Activated T-cell treated with anti-CD3 and anti-CD28 coated beads, Interleukin-2, amount 50 U/mL, for 24 hours (primary cell): ENCODE measurements at places on chromosomes 4 and X.

- H3K4me1 ChIP-seq = peaks cover 64% of the 10 kb centered on the region
- DNase-seq = no peak
- H3K36me3 ChIP-seq = no peaks in the 10 kb centered on the region
- no peak overlapping the region for H3K27ac ChIP-seq
Observed at GRCh38 chrX:154310616-154311536, 15.3 kb downstream of the TKTL1 start.

DNA sequence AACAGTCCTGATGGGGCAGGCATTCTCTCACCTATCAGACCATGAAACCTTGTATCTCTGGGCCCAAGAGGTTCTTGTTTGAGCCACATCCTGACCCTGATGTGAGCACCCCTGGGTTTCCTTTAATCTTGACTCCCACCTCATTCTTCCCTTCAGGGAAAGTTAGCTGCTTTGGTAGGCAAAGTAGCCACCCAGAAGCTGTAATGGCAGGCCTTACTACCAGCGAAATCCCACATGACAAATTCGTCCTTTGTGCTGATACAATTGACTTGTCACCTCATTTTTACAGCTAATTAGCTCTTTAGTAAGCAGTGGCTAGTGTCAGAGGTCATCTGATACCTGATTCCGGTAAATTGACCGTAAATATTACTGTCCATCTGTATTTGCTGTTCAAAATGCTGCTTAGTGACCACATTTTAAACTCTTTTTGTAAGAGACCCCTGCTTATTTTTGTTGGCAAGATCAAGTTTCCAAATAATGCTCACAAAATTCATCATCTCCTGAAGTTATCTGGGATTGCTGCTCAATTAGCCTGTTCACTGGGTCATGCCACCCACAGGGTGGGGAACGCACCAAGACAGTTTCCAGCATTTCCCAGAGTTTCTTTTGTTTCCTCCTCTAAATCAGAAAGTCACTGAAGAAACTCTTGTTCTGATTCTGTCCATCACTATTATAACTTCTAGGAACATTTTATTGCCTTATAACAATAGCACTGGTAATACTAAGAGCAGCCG lies 329.7 kb downstream of the GPAT3 start:
- H3K4me1 ChIP-seq = no peaks in the 10 kb centered on the region
- H3K27me3 ChIP-seq = peaks cover 7% of the 10 kb centered on the region
- no peaks in the 10 kb centered on the region for H3K36me3 ChIP-seq
- H3K27ac ChIP-seq = no peak overlapping the region

- H3K4me1 ChIP-seq = no peaks in the 10 kb centered on the region
- no peak overlapping the region for H3K4me3 ChIP-seq
- no peaks in the 10 kb centered on the region for H3K36me3 ChIP-seq
- peaks cover 4% of the 10 kb centered on the region for H3K27me3 ChIP-seq
Observed at GRCh38 chrX:1833656-1834360, 218.9 kb downstream of the ASMT start.

GRCh38 chrX:14915596-14915995 lies 42.4 kb downstream of the MOSPD2 start:
- peaks cover 11% of the 10 kb centered on the region for H3K27me3 ChIP-seq
- no peak for DNase-seq
- H3K4me3 ChIP-seq = no peak overlapping the region
- H3K27ac ChIP-seq = no peak overlapping the region

DNA sequence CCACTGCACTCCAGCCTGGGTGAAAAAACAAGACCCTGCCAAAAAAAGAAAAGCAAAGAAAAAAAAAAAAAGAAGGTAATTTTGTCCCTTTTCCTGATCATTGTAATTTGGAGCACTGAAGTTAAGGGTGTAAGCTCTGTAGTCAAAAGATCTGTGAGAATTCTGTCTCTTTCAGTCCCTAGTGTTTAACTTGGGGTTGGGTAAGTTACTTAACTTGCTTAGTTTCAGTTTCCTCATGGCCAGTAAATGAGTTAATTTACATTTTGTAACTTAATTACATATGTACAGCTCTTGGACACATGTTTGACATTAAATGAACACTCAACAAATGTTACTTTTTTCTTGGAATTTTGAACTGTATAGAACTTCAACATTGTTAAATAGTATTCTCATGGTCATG lies 10.9 kb upstream of the UBE2K start:
- no peak for DNase-seq
- no peaks in the 10 kb centered on the region for H3K27me3 ChIP-seq
- H3K36me3 ChIP-seq = no peaks in the 10 kb centered on the region
- H3K27ac ChIP-seq = no peak overlapping the region
- no peaks in the 10 kb centered on the region for H3K4me1 ChIP-seq
- H3K4me3 ChIP-seq = no peak overlapping the region

GRCh38 chr4:26475716-26476115 lies 14.6 kb downstream of the CCKAR start:
- H3K4me1 ChIP-seq = no peaks in the 10 kb centered on the region
- no peak for DNase-seq
- no peaks in the 10 kb centered on the region for H3K36me3 ChIP-seq
- no peak overlapping the region for H3K4me3 ChIP-seq

DNA sequence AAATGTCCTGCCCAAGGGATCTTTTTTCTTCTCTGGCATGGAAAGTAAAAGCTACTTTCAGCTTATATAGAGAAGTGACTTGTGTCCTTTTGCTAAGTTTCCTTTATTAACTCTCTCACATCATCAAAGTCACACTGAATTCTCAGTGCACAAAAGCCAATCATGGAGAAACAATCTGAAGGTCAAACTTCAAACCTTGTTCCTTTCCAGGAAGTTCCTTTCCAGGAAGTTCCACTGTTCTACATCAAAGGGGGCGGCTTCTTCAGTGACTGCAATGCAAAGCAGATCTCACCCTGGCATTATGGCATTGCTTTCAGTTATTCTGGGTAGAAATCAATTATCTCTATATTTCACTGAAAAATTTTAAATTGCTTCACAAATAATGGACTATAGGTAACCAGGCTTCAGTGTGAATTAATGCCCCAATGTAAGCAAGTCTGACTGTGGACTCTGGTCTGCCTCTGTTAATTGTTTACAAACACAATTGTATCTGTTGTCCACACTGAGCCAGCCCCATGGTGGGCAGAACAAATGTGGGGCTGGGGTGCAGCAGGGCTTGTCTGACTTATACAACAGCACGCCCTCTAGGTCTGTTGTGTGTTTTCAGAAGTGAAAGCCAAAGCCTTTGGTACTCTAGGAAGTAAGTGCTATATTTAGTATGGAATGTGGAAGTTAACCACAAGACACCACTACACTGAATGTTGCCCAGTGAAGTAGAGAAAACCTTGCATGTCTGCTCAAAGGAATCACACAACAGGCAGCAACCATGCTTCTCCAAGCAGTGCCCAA lies 98.8 kb downstream of the CDS1 start:
- H3K36me3 ChIP-seq = no peaks in the 10 kb centered on the region
- peaks cover 8% of the 10 kb centered on the region for H3K4me1 ChIP-seq
- H3K27me3 ChIP-seq = peaks cover 4% of the 10 kb centered on the region
- H3K27ac ChIP-seq = no peak overlapping the region

- no peak overlapping the region for H3K27ac ChIP-seq
- H3K4me1 ChIP-seq = no peaks in the 10 kb centered on the region
- no peaks in the 10 kb centered on the region for H3K27me3 ChIP-seq
- no peak overlapping the region for H3K4me3 ChIP-seq
- DNase-seq = no peak
Observed at GRCh38 chr4:124032035-124032434, 635.4 kb downstream of the SPRY1 start.

DNA sequence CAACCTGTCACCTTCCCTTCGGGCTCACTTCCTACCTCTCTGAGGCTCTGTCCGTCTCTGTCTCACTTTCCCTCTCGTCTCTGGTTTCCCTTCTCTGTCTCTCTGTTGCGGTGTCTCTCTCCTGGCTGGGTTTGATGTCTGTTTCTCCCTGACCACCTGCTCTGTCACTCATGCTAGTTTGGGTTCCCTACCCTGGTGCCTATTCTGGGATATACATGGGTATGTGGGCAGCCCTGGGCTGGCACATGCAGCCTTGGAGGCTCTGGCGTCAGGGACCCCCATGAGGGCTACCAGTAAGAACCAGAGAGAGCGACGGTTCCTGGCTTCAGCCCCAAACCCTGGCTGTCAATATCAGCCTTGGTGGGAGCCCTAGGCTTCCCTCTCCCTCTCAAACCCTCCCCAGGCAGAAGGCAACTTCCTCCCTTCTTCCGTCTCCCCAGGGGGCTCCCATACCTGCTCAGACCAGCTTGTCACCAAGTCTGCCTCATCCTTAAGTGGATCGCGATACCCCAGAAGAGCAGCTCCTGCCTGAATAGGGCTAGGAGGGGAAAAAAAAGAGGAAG lies 314 bp downstream of the DNASE1L1 start:
- DNase-seq = no peak
- H3K27ac ChIP-seq = peak overlapping the region; percentile 75

- H3K4me1 ChIP-seq = no peaks in the 10 kb centered on the region
- H3K27me3 ChIP-seq = no peaks in the 10 kb centered on the region
- H3K27ac ChIP-seq = no peak overlapping the region
Observed at GRCh38 chr4:170529748-170530722, 440.3 kb upstream of the AADAT start.

DNA sequence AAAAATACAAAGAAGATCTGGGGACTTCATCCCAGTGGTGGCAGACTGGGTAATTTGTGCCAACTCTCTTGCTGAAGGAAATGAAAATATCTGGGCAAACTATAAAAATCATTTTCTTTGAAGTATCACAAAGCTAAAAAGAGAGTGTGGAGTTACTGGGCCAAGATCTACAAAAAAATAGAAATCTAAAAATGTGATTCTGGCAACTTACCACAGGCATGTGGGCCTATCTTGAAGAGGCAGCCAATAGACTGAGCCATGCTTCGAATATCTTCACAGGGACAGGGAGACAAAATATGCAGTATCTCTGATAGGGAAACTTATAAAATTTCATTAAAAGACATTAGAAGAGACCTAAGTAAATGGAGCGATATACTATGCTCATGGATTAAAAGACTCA lies 168.8 kb downstream of the RCHY1 start:
- no peak for DNase-seq
- no peaks in the 10 kb centered on the region for H3K36me3 ChIP-seq
- no peak overlapping the region for H3K27ac ChIP-seq
- H3K4me1 ChIP-seq = no peaks in the 10 kb centered on the region
- no peak overlapping the region for H3K4me3 ChIP-seq

GRCh38 chr4:26729547-26729946 lies 131.1 kb upstream of the STIM2 start:
- DNase-seq = no peak
- no peak overlapping the region for H3K4me3 ChIP-seq
- peaks cover 8% of the 10 kb centered on the region for H3K36me3 ChIP-seq
- no peak overlapping the region for H3K27ac ChIP-seq
- no peaks in the 10 kb centered on the region for H3K27me3 ChIP-seq

GRCh38 chrX:1147611-1148515 lies 64.6 kb downstream of the CRLF2 start:
- H3K36me3 ChIP-seq = no peaks in the 10 kb centered on the region
- H3K4me1 ChIP-seq = no peaks in the 10 kb centered on the region
- no peak overlapping the region for H3K4me3 ChIP-seq
- no peak overlapping the region for H3K27ac ChIP-seq

DNA sequence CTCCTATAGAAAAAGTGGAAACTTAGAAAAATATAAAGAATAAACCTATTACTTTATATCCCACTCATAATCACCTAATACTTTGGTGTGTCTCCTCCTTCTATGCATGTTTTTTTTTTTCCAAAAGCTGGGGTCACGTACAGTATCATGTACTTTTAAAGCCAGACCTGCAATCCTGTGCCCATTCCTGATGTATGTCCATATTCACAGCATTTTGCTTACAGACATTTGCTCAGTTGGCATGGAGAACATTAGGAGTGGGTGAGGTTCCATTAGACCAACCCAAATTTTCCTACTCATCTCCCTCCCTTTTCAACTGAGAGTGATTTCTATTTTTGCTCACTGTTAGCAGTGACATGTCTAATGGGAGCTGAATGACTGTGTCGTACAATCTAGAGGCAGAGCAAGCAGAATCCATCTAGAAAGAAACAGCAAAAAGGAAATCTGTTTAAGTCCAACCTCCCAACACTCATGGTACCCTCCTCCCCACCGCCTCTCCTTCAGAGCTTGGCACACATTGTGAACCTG lies 195.6 kb upstream of the KLF3 start:
- H3K4me3 ChIP-seq = no peak overlapping the region
- DNase-seq = no peak
- peaks cover 2% of the 10 kb centered on the region for H3K36me3 ChIP-seq
- peaks cover 12% of the 10 kb centered on the region for H3K4me1 ChIP-seq
- H3K27me3 ChIP-seq = no peaks in the 10 kb centered on the region

DNA sequence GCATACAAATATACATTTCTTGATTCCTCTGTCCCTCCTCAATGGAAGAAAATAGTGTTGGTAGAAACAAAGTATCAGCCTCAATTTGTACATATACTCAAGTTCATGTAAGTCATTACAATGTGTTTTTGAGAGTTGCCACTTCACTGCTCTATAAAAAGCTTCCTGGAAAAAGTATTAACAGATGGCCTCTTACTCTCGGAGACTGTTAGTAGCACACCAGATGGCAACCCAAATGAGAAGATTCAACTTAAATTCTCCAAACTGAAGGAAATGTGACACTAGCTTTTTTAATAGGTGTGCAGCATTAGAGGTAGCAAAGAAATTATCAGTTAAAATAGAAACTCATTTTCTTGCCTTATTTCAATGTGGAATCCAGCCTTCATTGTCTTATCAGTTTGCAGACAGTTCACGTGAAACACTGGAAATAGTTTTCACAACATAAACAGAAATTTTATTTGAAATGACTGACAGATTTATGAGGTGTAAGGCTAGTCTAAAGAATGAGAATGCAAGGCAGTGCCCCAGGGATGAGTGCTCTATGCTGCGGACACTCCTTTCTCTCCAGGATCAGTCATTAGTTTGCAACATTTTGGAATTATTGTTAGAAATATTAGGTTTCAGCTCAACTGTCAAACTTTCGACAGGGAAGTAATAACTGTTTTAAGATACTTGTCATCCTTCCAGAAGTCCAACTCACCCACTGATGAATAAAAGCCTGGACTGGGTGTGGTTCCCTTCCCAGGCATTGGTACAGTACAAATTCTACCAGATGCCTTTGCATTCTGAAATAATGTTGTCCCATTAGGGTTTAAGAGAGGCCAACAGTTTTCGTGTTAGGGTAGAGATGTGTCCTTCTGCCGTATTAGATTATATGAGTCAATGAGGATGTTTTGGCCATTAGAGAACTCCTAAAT lies 50.9 kb downstream of the IDS start:
- no peak overlapping the region for H3K27ac ChIP-seq
- H3K4me1 ChIP-seq = no peaks in the 10 kb centered on the region
- peaks cover 54% of the 10 kb centered on the region for H3K27me3 ChIP-seq
- no peak overlapping the region for H3K4me3 ChIP-seq
- DNase-seq = no peak
- no peaks in the 10 kb centered on the region for H3K36me3 ChIP-seq

DNA sequence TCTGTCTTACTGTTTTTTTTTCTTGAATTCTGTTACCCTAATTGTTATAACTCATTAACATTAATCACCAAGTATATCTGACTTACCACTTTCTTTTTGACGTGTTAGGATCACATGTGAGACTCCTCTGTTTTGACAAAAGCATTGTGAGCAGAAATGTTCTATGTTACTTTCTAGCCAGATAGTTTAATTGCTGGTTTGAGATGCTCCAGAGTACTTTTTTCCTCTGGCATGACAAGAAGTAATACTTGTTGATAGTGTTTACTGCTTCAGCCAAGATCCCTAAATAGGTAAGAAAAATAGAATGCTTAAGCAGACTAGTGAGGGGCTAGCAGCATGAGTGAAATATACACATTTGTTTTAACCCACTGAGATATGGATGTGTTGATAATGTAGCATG lies 303.9 kb upstream of the PABPC4L start:
- DNase-seq = no peak
- H3K4me1 ChIP-seq = no peaks in the 10 kb centered on the region
- no peak overlapping the region for H3K27ac ChIP-seq

GRCh38 chrX:80747832-80748231 lies 61.8 kb downstream of the BRWD3 start:
- no peak overlapping the region for H3K4me3 ChIP-seq
- peaks cover 50% of the 10 kb centered on the region for H3K36me3 ChIP-seq
- DNase-seq = no peak
- H3K27me3 ChIP-seq = peaks cover 3% of the 10 kb centered on the region
